ENCODE measurements at places on chromosomes 3 and 15.

DNA sequence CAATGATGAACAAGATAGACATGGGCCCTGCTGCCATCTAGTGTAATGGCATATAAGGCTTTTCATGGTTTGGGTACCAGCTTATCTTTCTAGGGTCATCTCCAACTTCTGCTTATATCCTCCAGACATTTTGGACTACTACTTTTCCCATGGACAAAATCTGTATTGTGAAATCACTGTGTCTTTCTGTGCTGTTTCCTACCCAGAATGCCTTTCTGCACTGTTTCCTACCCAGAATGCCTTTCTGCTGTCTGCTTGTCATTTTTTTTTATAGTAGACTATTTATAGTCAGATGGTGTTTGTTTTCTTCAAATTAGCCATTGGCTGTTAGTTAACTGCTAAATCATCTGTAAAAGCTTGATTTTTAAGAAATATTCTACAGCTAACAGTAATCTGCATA lies 20.1 kb downstream of the VPS8 start:
- no peak for DNase-seq

DNA sequence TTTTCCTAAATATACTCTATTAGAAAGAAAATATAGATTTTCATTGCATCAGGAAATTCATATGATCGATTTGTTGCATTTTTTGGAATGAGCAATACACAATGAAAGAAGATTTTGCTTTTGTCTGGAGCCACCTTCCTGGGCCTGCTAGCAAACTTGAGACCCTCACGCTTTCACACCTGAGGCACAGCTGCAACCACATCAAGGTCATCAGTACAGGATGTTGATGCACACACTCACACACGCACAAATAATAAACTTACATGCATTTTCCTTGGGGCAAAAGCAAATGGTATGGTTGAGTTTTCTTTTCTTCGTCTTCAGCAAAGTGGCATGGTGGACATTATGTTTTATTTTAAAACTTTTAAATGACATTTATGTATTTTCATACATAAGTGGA lies 64.8 kb upstream of the SATB1 start:
- no peak for DNase-seq

DNA sequence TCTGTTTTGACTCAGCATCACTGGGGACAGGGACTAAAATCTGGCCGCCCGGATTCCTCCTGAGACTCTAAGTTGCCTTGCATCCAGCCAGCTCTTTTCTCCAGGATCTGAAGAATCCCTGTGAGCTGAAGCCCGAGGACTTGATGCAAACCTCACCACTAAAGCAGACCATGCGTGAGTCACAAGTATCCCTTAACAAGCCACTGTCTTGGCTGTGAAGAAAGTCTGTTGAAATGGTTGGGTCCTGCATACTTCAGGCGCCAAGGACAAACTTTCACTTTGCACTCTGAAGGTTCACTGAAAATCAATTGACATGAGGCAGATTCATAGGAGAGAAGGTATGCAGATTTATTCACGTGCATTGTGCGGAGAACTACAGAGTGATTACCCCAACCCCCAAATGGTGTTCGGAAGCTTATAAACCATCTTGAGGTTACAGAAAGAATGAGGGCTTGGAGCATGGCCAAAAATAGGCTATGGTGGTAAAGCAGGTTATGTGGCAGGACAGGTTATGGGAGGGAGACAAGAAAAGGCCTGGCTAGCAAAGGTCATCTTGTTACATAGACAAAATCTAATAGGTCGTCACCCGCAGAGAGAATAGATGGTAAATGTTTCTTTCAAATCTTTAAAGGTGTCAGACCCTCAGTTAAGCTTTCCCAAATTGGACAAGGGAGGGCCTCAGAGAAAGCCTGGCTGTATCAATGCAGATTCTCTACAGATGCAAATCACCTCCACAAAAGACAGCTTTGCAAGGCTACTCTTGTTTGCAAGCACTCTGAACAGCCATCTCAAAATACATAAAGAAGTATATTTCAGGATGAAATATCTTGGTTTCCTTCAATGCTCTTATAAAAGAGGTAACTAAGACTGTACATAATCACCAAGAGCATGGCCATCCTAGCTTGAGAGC lies 126.3 kb upstream of the PLAAT1 start:
- DNase-seq, result no peak

DNA sequence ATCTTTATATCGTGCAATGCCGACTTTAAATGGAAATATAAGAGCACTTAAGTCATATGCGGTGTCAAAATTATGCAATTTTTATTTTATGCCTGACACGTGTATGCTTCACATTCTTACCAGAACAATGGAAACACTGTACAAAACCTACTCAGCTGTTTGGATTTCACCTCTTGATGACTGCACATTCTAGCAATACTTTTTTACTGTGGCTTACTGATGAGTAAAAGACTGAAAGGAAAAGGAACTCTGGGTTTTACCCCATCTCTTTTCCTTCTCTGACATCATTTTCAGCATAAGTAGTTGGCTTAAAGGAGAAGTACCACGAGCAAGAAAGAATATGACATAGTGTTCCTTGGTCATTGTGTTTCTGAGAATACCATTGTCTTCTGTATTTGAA lies 142.8 kb downstream of the POLR2M start:
- no peak for DNase-seq

GRCh38 chr15:29636140-29636539 lies 186.1 kb downstream of the TJP1 start:
- no peak for DNase-seq

DNA sequence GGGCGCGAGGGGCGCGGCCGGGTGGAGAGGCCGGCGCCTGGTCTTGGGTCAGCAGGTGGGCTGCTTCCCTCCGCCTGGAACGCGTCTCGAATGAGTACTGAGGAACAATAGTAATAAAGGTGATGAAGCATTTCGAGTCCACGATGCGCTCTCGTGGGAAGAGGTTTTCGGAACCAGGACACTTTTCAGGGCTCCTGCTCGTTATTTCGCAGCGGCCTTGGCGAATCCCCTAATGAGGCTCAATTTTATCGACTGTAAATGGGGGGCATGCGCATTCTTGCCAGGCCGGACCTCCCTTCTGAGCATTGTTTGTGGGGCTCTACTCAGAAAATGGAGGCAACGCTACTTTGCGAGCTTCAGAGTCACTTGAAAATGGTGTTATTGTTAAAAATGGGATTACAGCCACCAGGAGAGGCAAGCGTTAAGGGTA lies 1.2 kb downstream of the NR2C2 start:
- no peak for DNase-seq

DNA sequence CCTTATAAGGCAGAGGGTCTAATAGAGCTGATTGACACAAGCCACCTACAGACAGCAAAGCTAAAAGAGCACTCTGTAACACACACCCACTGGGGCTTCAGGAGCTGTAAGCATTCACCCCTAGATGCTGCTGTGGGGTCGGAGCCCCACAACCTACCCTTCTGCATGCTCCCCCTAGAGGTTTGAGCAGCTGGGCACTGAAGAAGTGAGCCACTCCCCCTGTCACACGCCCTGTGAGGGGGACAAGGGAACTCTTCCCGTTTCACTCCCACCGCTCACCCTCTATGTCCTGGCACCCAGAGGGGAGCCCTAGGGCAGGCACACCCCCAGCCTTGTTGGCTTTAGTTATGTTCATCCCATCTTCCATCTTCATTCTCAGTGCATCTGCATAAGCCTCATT lies 9.4 kb upstream of the CSTA start:
- no peak for DNase-seq

- DNase-seq, result no peak
Measured at GRCh38 chr15:65374821-65375401, 2.9 kb downstream of the IGDCC3 start.

DNA sequence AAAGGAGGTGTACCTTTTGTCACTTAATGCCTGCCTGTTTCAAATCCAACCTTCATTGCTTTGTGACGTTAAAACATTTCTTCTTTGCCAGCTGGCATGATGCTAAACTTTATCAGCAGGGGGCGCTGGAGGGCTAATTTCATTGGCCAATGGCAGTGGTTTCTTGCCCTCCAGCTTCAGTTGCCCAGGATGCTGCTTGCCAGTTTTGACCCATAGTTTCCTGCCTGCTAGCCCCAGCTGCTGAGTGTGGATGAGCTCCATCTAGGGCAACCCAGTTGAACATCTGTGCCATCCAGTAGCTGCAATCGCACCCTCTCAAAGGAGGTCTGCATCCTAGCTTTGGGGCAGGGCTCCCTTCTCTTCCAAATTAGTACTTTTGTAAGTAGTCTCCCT lies 22.1 kb downstream of the ACKR2 start:
- peak; percentile 42 for DNase-seq

All from activated CD4-positive, CD25-positive, alpha-beta regulatory T cell (primary cell).